ENCODE measurements at places on chromosomes 5 and 9.

GRCh38 chr9:115229496-115229895 lies 111.5 kb upstream of the TNC start:
- no peak for DNase-seq

DNA sequence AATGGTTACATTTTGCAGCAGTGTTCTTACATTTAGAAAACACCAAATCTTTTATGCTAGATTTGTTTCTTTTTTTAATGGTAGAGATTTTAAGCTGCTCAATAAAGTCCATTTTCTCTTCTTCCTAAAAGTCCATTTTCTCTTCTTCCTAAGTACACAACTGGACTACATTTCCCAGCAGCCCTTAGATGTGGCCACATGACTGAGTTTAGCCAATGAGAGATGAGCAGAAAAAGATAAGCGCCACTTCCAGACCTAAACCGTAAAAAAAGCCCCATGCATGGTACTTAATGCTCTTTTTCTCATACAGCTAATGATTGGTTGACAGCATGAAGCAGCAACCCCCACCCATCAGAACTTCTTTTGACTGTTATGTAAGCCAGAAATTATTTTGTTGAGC lies 206.7 kb downstream of the FAM114A2 start:
- no peak for DNase-seq

DNA sequence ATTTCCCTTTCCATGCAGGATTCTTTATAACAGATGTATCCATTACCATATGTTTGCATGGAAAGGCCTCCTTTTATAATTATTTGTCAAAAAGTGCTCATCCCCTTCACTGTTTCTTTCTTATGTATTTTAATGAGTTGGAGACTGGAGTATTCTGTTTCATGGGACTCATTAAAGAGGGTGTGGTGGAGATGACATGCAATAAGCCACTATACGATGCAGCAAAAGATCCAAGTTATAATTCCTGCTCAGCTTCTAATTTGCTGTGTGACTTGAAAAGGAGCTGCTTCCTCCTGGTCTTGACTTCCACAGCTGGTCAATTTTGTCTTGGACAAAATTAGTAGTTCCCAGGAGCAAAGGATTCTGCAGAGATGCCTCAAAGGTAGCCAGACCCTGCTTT lies 13.9 kb downstream of the SGCD start:
- DNase-seq: no peak

DNA sequence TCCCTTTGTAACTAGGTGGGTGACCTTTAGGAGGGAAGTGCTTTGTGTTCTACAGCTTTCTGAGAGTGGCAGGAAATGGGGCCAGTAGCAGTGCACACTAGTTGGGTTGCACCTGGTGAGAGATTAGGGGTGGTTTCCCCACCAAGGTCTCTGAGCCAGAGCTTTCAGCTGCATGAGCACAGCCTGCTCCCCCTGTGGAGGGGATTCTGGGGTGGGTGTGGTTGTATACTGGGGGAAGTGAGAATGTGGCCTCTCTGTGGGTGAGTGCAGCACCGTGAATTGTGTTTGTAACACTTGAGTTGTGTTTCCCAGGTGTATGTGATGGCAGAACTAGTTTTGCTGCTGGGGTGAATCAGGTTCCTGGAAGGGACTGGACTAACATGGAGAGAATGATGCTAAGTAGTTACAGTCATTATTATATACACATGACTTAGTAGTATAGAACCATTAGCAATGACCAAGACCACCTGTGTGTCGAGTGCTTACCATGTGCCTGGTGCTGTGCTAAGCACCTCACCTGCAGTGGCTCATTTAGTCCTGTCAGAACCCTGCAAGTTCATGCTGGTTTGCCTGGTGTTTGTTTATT lies 11.8 kb upstream of the CXXC5 start:
- DNase-seq: peak; percentile 27

- DNase-seq: no peak
Observed at GRCh38 chr9:1427875-1428274, 377.7 kb downstream of the DMRT2 start.

Measured in effector memory CD4-positive, alpha-beta T cell (primary cell).